Fibroblast of mammary gland (primary cell): ENCODE measurements at places on chromosomes 2 and 18.

DNA sequence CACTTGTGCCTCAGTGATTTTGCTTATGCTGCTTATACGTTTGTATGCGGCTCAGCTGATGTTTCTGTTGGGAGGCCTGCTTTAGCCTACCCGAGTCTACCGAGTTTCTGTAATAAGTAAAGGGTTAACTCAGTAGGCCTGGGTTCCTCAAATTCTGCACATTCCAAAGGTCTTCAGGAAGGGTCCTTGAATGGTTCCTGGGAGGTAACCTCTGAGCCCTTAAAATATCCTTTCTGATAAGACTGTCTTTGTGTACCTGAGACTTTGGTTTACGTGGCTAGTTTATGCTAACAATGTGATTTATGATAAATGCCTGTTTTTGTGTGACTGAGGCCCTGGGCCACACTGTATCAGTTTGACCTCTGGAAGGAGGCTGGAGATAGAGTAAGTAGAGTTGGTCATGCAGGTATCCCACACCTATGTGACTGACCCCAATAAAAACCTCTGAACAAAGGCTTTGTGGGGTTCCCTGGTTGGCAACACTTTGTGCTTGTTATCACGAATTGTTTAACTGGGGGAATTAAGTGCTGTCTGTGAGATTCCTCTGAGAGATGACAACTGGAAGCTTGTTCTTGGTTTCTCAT, 18.9 kb upstream of the PNPT1 start:
- no peak for DNase-seq

DNA sequence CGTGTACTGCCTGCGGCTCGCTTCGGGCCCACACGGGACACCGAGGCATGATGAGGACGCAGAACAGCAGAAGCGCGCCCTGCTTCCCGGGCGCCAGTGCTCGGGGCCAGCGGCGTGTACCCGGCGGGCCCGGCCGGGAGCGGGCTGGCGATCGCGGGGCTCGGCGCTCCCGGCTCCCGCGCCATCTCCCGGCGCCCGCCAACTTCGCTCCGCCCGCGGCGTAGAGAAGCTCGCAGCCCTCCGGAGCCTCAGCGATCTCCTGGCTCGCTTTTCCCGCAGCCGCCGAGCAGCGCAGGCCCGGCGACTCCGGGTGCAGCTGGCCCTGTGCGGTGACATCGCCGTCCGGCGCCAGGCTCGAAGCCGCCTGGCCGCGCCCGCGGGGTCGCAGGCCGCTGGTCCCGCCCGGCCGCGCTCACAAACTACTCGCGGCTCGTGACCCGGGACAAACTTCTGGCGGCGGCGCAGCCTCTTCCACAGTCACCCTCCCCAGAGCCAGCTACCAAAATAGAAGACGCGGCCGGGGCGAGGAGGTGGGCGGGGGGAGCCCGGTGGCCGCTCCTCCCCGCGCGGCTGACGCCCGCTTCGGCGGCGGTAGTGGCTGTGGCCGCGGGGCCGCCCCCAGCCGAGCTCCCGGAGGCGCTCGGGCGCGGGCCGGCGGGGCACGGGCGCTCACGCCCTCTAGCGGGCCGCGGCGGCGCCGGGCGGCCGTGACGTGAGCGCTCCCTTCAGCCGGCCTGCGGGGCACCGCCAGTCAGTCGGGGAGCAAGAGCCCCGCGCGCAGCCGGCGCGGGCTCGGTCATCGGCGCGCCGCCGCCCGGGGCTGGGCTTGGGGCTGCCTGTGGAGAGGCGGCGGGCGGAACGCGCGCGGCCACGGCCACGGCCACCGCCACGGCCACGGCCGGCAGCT, at the start of gene PTPRM:
Gene PTPRM (plus strand): TSS at position 750 of the 907 bp plus-strand sequence. CDS start 503 bp downstream, outside the sequence.
- peak; percentile 71 for DNase-seq

DNA sequence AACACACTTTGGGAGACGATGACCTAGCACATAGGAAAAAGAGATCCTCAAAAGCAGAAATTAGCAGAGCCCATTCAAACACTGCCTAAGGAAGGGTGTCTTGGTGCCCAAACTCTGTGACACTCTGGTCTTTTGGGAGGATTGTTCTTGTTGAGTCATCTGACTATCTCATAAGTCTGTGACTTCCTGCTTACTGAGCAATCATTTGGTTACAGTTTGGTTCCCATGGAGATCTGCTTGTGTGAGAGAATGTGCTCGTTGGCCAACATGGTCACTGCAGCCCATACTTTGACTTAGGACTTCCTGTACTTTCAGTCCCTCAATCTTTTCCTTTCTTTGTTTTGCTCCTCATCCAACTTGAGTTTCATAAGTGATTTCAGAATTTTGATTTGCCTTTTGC, 602.9 kb downstream of the NYAP2 start:
- peak; percentile 91 for DNase-seq

- peak; percentile 7 for DNase-seq
Observed at GRCh38 chr18:12460874-12461273, 53.1 kb downstream of the PRELID3A start.

DNA sequence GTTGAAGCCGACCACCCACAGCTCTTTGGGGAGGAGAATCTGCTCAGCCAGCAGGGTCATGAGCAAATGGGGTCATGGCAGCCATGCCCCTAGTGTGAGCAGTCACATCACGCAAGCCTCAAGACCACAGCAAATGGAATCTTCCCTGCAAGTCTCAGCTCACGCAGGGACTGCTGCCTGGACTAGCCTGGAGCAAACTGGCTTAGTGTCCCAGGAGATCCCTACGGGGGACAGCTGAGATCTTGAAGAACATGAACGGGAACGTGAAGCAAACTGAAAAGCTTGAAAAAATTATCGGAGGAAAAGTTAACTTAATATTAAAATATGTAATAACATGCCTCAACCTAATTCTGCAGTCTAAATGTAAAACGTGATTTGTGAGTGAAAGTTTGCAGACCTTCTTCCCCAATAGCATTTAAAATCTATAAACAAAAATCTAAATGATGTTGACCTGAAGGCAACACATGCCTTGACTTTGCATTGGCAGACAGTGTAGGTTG, 118.4 kb downstream of the FAM124B start:
- no peak for DNase-seq

- peak; percentile 11 for DNase-seq
Observed at GRCh38 chr2:122191331-122191730, 435.9 kb downstream of the TSN start.

- DNase-seq = no peak
Observed at GRCh38 chr2:224749136-224749535, 33.0 kb upstream of the CCDC195 start.

DNA sequence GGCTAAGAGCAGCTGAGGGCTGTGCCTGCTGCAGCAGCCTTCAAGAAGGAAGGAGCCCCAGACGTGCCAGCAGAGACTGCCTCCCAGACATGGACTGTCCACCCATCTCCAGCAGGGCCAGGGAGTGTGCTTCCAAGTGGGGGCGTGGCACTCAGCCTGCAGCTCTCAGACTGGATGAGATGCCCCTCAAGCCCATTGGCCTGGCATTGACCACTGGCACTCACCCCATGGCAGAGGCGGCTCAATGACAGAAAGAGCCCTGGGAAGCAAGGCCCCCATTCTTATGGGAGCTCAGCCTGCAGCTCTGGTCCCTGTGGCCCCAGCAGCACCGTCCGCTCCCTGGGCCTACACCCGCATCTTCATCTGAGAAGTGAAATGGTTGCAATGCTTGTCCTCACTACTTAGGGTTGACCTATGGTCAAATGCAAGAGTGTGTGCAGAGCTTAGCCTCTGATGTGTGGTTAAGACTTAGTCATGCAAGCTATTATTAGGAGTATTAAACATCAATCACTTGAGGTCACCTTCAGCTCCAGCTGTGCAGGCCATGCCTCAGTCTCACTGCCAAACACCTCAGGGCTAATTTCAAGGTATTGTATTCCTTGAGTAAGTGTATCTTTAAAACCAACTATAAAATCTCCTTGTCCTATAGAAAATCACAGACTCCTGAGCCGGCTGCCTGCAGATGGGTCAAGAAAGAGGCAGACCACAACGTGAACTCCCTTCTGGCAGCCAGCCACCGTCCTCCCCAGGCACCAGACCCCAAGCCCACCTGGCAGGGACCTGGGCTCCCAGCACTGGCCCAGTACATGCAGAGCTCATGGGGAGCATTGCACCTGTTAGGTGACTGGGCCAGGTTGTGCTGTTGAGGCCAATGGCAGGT, 194.8 kb downstream of the NDUFA10 start:
- peak; percentile 13 for DNase-seq

DNA sequence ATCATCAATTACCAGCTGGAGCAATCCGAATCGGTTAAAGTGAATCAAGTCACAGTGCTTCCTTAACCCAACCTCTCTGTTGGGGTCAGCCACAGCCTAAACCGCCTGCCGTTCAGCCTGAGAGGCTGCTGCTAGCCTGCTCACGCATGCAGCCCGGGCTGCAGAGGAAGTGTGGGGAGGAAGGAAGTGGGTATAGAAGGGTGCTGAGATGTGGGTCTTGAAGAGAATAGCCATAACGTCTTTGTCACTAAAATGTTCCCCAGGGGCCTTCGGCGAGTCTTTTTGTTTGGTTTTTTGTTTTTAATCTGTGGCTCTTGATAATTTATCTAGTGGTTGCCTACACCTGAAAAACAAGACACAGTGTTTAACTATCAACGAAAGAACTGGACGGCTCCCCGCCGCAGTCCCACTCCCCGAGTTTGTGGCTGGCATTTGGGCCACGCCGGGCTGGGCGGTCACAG, 496 bp upstream of the ITGA4 start:
- DNase-seq = peak; percentile 33

- DNase-seq = no peak
Observed at GRCh38 chr2:31577143-31577542, 3.6 kb downstream of the SRD5A2 start.

DNA sequence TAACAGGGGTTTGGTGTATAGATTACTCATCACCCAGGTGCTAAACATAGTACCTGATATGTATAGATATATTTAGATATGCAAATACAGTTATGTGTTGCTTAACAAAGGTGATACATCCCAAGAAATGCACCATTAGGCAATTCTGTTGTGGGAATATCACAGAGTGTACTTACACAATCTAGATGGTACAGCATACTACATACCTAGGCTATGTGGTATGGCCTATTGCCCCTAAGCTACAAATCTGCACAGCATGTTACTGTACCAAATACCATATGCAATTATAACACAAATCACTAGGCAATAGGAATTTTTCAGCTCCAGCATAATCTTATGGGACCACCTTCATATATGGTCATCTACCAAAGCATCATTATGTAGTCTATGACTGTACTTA, 43.5 kb upstream of the NPAS2 start:
- no peak for DNase-seq

GRCh38 chr2:149225446-149225845, 104.9 kb upstream of the LYPD6 start:
- no peak for DNase-seq

- DNase-seq = no peak
Observed at GRCh38 chr2:159196393-159196925, 90.0 kb downstream of the WDSUB1 start.

- peak; percentile 46 for DNase-seq
Observed at GRCh38 chr18:43587538-43588153, 310.4 kb upstream of the SYT4 start.

- DNase-seq = no peak
Observed at GRCh38 chr2:3326871-3327270, 50.7 kb downstream of the EIPR1 start.

- peak; percentile 41 for DNase-seq
Observed at GRCh38 chr2:95320986-95321767, 24.0 kb downstream of the KCNIP3 start.

DNA sequence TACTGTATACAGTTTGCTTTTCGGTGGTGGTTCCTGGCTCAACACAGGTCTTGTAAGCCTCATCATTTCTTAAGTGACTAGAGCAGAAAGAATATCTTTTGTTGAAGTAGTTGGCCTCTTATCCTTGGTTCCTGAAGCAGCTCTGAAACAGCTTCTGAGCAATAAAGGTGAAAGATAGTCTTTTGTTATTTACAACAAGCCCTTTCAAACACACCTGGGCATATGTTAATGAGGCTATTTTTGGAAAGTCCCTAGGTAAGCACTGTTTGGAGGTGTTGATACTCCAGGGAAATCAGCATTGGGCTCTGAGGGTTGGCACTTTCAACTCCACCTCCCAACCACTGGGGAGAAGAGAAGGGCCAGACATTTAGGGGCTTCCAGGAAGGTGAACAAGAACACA, 211.0 kb downstream of the MCFD2 start:
- DNase-seq = no peak

DNA sequence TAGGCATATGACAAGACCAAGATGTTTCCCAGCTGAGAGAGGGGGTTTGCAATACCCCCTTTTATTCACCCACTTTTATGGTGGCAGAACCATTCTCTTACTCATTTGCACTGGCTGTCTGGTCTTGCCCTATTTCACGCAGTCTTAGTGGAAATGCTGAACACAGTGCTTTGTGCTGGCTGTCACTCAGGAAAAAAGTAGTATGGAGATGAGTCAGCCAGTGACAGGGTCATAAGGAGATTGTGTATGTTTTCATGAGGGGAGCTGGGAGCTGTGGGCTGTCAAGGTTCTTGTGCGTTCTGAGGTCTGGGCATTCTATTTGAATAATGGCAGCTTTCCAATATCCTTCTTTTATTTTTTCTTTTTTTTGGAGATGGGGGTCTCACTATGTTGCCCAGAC, 10.9 kb upstream of the CNRIP1 start:
- DNase-seq = peak; percentile 25

- DNase-seq = peak; percentile 73
Observed at GRCh38 chr18:6406075-6406909, 8.4 kb downstream of the L3MBTL4 start.

DNA sequence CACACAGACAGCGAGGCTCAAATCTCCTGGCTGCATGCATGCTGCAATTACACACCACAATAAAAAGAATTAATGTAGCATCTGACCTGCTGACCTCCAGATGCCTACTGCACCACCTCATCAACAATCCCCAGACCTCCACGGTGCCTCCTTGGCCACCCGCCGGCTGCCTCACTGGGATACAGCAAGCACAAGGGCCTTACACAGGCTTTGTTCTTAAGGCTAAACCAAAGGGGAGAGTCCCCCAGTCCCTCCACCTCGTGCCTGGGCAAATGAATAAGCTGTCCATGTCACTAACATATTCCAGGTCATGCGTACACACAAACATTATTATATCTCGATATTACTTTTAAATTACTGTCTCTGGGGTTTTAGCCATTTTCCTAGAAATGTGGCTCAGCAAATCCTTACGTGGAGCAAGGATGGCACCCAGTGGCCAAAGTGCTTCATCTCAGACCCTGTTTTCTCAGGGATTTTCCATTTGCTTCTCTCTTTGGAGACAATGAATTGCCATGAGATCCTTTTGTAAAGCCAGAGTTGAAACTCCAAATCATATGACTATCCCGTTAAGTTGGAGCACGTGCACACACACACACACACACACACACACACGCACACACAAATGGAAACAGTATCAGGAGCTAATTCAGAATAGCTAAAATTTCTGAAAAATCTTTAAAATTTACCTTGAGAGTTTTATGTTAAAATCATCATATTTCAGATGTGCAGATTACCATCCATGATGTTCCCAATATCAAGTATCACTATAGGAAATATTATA, 313.8 kb downstream of the PDE11A start:
- peak; percentile 58 for DNase-seq

- DNase-seq = peak; percentile 9
Observed at GRCh38 chr2:209208211-209208610, 215.6 kb upstream of the MAP2 start.

- peak; percentile 13 for DNase-seq
Observed at GRCh38 chr2:70516596-70516995, 37.0 kb downstream of the TGFA start.
